ENCODE measurements at places on chromosomes 3 and 15.
A peak's percentile ranks its signal among the peaks of the same experiment; 100 is the strongest.

DNA sequence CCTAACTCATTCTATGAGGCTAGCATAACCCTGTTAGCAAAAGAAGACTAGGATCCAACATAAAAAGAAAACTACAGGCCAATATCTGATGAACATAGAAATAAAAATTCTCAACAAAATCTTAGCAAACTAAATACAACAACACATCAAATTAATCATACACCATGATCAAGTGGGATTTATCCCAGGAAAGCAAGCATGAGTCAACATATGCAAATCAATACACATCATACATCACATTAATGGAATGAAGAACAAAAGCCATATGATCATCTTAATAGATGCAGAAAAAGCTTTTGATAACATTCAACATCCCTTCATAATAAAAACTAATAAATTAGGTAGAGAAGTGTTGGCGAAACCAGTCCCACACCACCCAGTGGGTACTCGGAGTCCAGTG, 136.1 kb upstream of the MME start:
- DNase-seq, result no peak

- no peak for DNase-seq
Measured at GRCh38 chr15:89475661-89476060, 20.7 kb downstream of the RHCG start.

- no peak for DNase-seq
Measured at GRCh38 chr15:68025835-68026424, 28.2 kb upstream of the PIAS1 start.

- DNase-seq, result peak; percentile 22
Measured at GRCh38 chr3:12993517-12994356, 79.5 kb downstream of the IQSEC1 start.

DNA sequence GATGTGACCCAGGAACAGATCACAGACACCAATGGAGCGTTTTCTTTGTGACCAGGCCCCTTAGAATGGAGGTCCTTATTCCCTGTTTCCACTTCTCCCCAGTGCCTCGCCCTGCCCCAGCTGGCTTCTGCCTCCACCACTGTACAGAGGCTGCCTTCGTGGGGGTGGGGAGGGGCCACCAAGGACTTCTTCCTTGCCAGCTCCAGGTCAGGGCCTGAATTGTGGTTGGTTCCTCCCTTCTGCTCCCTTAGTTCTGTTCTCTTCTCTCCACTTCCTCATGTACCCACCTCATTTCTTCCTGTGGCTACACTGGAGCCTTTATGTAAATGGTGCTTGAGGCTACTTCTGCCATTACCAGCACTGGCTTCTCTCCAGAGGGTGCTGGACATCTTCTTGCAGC, 16.4 kb downstream of the TGM4 start:
- no peak for DNase-seq

DNA sequence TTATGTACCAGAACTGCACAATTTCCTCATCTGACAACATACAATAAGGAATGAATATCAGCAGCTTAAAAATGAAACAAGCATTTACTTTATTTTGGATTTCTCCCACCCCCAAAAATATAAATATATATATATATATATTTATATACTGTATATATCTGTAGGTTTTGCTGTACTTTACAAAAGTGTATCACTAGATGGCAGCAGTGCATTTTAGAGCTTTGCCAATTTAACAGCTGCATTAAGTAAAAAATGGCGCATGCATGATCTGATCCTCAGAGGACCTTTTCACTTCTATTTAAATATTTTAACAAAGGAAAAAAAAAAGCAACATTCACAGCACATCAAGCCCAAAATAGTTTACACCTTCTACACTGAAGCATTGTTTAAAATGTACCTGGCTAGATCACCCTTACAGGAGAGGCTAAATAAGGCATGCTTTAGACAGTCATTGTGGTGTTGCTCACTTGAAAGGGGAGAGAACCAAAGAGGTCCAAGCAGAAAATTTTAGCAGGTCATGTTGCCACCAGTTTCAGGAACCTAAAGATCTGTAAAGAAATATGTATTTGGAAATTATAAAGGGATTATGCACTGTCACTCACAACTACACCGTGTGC, 72.6 kb downstream of the NPTN start:
- no peak for DNase-seq

DNA sequence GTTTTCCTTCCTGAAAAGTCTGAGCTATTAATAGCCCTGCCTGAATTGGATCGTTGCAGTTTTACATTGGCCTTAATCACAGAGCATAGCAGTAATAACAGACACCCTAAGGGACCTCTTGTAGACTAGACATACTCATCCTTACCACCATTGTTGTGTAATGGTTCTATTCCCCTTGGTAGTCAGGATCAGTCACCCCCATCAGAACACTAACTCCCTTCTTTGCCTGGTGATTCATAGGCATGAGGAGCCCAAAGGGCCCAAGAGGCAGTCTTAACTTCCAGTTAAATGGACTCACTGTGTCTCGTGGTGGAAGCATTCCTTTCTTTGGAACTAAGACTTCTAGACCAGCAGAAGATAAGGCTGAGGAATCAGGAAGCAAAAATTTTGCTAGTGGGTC, 20.2 kb downstream of the CGGBP1 start:
- DNase-seq, result no peak

- no peak for DNase-seq
Measured at GRCh38 chr15:57824186-57824585, 117.7 kb downstream of the POLR2M start.

- DNase-seq, result no peak
Measured at GRCh38 chr15:90149609-90150340, 47.5 kb upstream of the IDH2 start.

- no peak for DNase-seq
Measured at GRCh38 chr15:96947296-96948229, 617.1 kb downstream of the NR2F2 start.

- no peak for DNase-seq
Measured at GRCh38 chr3:88595026-88595425, 445.3 kb downstream of the C3orf38 start.

DNA sequence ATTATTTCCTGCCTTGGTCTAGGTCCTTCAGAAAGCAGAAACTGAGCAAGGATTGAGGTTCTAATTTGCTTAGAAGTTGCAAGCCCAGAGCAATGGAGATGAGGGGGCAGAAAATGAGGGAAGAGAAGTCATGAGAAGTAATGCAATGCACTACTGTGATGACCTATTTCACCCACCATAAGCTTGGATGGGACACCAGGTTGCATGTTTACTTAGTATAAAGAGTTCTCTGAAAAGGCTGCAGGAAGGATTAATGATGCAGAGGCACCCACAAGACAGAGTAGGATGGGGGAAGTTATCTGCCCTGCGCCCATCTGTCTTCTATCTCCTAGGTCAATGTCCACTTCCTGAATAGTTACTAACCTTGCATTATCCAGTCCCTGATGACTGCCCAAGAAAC, 84.8 kb upstream of the SNRK start:
- DNase-seq, result no peak

- no peak for DNase-seq
Measured at GRCh38 chr15:84844964-84845363, 27.8 kb downstream of the ALPK3 start.

DNA sequence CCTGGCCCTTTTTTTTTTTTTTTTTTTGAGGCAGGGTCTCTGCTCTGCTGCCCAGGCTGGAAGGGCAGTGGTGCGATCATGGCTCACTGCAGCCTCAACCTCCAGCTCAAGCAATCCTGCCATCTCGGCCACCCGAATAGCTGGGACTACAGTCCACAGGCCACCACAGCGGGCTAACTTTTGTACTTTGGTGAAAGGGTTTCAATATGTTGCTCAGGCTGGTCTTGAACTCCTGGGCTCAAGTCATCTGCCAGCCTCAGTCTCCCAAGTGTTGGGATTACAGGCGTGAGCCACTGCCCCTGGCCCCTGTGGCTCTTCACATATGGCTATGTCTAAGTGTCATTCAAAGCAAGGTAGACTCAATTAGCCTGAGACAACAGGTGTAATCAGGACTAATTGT, 8.8 kb upstream of the DPPA2 start:
- DNase-seq, result no peak

DNA sequence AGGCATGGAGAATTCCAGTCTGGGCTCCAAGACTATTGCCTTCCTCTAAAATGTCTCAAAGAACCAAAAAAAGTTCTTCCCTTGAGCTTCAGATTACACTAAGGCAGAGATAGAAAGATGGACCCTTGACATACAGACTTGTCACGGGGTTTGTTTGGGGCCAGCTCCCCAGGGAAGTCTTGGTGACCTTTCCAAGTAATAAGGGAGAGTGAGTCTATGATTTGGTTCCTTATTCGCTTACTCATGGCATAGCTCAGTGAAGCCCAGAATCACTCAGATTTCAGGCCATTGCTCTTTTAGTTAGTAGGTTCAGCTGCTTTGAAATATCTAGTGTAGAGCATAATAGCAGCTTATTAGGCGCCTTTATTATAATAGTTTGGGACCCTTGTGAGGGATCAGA, 90.3 kb downstream of the PLCL2 start:
- DNase-seq, result no peak

GRCh38 chr3:10366651-10367101, 45.8 kb upstream of the SEC13 start:
- no peak for DNase-seq

DNA sequence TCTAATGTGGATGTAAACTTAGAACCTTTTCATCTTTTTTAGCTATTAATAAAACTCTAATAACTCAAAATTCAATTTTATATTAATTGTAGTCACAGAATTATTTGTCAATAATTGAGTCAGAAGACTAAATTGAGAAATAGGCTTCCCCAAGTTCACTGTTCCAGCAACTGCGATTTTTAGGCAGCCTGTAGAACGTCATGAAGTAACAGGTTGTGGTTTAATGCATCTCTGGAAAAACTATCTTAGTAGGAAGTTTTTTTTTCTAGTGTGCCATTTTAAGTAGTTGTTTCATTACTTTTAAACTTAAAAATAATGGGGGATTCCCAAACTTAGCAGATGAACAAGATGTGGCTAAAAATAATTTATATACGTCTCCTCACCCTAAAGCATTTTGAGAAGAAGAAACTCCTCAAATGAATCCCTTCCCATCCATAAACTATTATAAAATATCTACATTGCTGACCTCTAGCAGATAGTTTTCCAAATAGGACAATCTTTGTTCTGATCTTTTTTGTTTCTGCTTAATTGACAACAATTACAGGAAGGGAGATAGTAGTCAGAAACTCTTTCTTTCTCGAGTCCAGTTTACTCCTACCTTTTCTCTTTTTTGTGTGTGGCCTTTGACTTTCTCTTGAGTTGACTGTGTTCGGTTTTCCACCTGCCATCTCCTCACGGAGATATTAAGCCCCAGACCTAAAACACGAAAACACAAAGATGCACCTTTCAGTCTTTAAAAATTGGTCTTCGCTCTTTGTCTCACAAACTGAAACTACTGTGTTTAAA, 43.1 kb downstream of the LRCH3 start:
- no peak for DNase-seq

DNA sequence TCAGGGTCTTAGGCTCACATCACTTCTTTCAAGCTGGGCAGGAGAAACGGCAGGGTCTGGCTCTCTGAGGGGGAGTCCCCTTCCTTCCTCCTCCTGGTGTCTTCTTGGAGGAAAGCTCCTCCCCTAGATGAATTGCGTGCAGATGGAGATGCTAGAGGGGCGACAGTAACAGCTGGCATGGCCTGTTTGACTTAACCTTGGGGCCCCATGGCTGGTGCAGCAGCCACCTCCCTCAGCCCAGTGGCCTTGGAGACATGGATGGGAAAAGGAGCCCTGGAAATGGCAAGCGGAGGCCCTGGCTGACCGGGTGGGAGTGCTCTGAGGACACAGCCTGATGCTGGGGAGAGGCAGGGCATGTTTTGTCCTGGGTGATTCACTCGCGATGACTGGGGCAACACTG, 20.2 kb downstream of the PAK6 start:
- no peak for DNase-seq

DNA sequence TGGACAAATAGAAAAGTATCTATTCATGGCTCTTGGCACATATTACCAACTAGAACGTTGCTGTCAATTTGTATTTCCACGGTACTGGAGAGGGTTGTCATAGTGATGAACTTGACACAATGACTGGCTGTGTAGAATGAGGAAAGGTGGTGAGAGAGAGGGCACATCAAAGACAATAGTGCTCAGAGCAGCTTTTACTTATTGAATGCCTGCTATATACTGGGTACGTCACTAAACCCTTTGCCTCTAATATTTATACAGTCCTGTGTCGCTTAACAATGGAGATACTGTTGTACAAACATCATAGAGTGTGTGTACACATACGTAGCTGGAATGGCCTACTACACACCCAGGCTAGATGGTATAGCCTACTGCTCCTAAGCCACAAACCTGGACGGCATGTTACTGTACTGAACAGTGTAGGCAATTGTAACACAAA, 8.3 kb downstream of the TMPRSS7 start:
- DNase-seq, result no peak

DNA sequence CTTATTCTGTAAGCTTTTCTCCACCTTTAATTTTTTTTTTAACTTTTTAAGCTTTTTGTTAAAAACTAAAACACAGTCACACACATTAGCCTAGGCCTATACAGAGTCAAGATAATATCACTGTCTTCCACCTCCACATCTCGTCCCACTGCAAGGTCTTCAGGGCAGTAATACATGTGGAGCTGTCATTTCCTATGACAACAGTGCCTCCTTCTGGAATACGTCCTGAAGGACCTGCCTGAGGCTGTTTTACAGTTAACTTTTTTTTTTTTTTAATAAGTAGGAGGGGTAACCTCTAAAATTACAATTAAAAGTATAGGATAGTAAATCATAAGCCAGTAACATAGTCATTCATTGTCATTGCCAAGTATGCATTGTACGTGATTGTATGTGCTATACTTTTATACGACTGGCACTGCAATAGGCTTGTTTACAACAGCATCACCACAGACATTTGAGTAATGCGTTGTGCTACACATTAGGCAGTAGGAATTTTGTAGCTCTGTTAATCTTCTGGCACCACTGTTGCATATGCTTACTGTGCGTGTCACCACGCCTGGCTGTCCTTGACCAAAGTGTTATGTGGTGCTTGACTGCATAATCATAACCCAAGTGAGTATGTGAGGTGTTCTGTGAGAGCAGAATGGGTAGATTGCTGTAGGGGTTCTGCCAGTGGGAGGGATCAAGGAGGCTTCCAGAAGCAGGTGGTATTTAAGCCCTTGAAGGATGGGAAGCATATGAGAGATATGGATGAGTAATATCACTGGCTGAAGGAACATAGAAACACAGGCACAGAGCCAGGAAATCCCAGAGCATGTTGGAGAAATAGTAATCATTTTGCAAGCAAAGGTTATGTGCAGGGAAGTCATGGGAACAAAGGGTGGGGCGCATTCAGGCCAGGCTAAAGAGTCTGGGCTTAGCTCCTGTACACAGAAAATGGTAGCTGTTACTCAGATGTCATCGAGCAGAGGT, 18.3 kb downstream of the FBXO22 start:
- peak; percentile 22 for DNase-seq

DNA sequence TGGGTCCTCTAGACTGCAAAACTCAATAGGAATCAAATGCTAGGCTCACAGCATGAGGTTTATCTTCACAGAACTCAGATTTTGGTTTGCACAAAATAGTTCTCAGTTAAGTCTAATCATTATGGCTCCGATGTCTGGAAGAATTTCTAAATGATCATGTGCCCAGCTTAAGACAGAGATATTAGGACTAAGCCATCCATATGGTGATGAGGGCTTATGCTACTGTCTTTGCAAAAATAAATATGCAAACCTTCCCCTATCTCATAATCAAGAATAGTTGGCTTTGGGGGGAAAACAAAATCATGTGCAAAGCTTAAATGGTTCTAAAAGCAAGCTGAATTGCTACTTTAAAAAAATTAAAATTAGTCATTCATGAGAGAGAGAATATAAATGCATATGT, 96.5 kb downstream of the CFAP20DC start:
- DNase-seq, result no peak
